ENCODE measurements at places on chromosomes 6 and 20.

DNA sequence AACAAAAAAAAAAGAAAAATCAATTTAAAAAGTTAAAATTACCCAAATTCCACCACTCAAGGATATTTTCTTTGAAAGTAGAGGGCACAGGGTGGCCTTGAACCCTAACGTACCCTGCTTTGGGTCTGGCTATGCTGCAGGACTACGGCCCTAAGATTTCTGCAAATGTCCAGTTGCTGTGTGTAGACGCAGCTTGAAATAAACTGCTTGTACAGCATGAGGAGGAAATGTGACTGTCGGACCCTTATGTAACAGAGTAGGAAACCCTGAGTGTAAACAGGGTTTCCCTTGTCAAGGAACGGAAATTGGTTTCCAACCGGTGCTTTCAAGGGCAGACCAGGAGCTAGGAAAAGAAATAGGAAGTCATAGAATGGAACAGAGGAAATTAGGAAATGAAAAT lies 60.7 kb upstream of the SHLD1 start:
- DNase-seq: no peak

DNA sequence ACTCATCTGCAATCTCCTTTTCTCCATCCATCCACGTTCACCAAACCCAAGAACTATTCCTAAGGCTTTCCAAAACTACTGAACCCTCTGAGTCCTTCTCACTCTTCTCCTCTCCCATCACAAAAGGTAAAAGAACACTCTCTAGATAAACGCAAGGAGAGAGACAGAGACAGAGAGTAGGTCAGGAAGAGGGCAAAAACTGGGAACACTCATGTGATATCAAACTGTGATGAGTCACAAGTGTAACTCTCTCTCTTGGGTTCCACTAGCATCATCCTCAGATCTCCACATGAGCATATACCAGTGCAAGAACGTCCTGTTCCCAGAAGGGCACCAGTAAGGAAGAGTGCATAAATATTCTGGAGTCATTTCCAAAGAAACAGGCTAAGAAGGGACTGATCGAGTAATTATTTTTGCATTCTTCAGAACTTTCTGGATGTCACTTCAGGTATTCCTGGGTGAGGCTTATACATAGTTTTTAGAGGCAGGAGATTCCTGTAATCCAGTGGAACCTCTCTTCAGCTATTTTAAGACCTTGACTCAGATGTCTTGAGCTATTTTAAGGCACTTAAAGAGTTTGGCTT lies 47.3 kb upstream of the STXBP5 start:
- DNase-seq: no peak

- no peak for DNase-seq
Measured at GRCh38 chr6:111986651-111987050, 67.3 kb upstream of the CCN6 start.

GRCh38 chr6:24891004-24891403 lies 44.8 kb downstream of the RIPOR2 start:
- DNase-seq: no peak

DNA sequence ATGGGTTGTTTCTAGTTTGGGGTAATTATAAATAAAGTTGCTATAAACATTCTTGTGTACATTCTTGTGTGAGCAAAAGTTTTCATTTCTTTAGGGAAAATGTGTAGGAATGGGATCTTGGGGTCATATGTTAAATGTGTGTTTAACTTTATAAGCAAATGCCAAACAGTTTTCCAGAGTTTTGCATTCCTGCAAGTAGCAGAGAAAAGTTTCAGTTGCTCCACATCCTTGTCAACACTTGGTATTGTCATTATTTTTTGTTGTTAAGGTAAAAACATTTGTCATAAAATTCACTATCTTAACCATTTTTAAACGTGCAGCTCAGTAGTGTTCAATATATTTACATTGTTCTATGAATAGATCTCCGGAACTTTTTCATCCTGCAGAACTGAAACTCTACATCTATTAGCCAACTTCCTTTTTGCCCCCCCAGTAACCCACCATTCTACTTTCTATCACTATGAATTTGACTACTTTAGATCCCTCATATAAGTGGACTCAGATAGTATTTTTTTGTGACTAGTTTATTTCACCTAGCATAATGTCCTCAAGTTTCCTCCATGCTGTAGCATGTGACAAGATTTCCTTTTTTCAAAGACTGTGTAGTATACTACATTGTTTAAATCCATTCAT lies 48.4 kb downstream of the PHACTR2 start:
- DNase-seq: no peak

DNA sequence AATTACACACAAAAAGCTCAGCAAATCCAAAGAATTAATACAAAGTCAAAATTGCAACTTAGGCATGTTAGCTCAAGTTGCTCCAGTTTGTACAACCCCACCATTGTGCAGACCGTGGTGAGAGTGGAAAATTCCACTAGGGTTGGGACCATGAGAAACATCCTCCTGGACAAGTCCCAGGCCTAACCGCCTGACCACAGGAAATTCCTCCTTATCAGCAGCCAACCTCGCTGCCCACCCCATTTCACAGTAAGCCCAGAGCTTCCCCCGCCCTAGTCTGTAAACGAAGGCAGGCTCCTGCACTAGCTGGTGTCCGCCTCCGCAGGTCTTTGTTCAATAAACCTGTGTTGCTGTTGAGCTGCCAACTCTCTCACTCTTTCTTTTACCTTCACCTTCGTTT lies 1023.3 kb downstream of the EYS start:
- DNase-seq: no peak

Data from GOT3 (cell line).